Mucosa of gallbladder (tissue), 1 donor: ENCODE measurements at places on chromosomes 4 and X. TPM values are rescaled to one million over a fixed set of nuclear protein-coding genes. Genes with fewer than 3 reads are reported as not detected.

TCEAL6 gene
- not detected for total RNA-seq

GRXCR1 gene
- total RNA-seq = not detected

NSUN7 gene
- total RNA-seq = 5.6 TPM

POU4F2 gene
- not detected for total RNA-seq

RHOXF2B gene
- not detected for total RNA-seq

SGMS2 gene
- 76.1 TPM for total RNA-seq

ADGRG4 gene
- total RNA-seq = not detected

TACR3 gene
- total RNA-seq = 0.23 TPM

CFAP47 gene
- 0.17 TPM for total RNA-seq

TMEM271 gene
- not detected for total RNA-seq

ASB9 gene
- total RNA-seq = 2.9 TPM

ZNF141 gene
- 18.8 TPM for total RNA-seq

NPNT gene
- 141 TPM for total RNA-seq

SMIM31 gene
- total RNA-seq = 21.8 TPM

PCDH10 gene
- total RNA-seq = 1.0 TPM

TMEM156 gene
- 3.3 TPM for total RNA-seq

GAGE1 gene
- total RNA-seq = 0.49 TPM

DGAT2L6 gene
- not detected for total RNA-seq

FAM193A gene
- 31.4 TPM for total RNA-seq
